ENCODE measurements at places on chromosomes 16 and 17.

DNA sequence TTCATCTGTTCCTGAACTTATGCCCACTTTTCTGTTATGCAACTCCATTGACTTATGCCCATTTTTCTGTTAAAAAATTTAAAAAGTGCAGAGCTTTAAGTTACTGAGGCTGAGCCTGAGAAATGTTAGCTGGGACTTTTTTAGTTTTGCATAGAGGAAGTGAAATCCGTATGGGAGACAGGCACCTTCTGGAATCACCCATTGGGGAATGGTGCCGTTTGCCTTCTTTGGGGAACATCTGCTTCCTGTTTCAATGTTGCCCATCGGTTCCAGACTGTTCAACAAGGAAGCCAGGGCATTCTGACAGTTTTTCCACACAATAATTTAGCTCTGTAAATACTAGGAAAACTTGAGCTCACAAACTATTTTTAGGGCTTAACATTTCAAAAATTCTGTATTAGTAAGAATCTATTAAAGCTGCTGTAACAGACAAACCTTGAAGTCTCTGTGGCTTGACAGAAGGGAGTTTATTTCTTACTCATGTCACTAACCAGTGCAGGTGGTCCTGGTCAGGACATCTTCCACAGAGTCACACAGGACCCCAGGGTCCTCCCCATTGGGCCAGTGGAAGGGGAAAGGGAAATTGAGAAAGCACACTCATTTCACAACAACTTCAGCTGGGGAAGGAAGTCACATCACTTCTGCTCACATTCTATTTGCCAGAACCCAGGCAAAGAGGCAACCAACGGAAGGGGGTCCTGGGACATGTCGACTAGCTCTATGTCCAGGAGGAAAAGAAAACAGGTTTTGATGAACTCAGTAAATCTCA is 17.2 kb downstream of the PRKCB start:
- no peaks in the 10 kb centered on the region for H3K36me3 ChIP-seq
- H3K27ac ChIP-seq: no peak overlapping the region
- peaks cover 78% of the 10 kb centered on the region for H3K27me3 ChIP-seq
- no peak overlapping the region for H3K4me3 ChIP-seq
- peaks cover 11% of the 10 kb centered on the region for H3K4me1 ChIP-seq

DNA sequence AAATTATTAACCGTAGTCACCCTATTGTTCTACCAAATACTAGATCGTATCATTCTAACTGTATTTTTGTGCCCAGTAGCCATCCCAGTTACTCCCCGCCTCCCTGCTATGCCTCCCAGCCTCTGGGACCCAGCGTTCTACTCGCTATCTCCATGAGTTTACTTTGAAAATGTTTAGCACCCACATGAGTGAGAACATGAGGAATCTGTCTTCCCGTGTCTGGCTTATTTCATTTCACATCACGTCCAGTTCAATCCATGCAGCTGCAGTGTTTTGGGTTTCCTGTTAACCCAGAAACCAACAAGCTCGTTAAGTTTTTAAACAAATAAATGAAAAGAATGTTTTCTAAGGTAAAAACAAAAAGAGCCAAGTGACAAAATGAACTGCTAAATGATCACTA is 82.1 kb downstream of the VPS53 start:
- no peak overlapping the region for H3K4me3 ChIP-seq
- H3K27ac ChIP-seq: no peak overlapping the region
- H3K27me3 ChIP-seq: no peaks in the 10 kb centered on the region

DNA sequence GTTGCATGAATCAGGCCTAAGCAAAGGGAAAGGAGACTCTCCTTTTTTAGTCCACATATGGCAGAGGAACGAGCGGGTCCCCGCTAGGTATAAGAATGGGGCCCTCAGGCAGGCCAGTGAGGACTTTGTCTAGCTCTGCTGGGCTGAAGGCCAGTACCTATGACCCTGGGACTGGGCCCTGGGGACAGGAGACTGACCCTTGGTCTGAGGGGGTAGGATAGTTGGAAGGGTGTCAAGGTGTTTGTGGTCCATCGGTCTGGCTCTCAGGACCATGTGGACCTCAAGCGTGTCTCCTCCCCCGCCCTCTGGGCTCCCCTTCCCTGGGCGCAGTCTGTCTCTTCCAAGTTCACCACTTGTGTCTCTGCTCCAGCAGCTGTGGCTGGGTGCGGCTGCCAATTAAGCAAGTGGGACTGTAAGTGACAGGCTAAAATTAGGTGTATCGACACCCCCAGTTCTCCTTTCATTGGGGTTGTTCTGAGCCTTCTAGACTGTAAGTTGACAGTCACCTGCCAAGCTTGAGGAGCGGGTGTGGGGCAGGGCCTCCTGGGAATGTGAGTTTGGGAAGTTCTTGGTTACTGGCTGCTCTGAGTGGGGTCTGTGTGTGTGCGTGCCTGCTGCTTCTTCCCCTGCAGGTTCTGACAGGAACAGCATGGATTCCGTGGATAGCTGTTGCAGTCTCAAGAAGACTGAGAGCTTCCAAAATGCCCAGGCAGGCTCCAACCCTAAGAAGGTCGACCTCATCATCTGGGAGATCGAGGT is 24.5 kb downstream of the AKAP1 start:
- H3K4me3 ChIP-seq: no peak overlapping the region
- peaks cover 39% of the 10 kb centered on the region for H3K36me3 ChIP-seq
- peak; percentile 38 for DNase-seq

- H3K4me3 ChIP-seq: peak overlapping the region; percentile 89
- peaks cover 25% of the 10 kb centered on the region for H3K27me3 ChIP-seq
- no peaks in the 10 kb centered on the region for H3K36me3 ChIP-seq
- peak; percentile 84 for DNase-seq
Measured at GRCh38 chr16:68642436-68643101, 2.5 kb upstream of the CDH3 start.

GRCh38 chr16:88477631-88478519 is 24.8 kb downstream of the ZFPM1 start:
- peak overlapping the region; percentile 80 for H3K27ac ChIP-seq
- H3K27me3 ChIP-seq: no peaks in the 10 kb centered on the region
- H3K36me3 ChIP-seq: no peaks in the 10 kb centered on the region
- H3K4me1 ChIP-seq: peaks cover 6% of the 10 kb centered on the region
- H3K4me3 ChIP-seq: no peak overlapping the region

Measured in WTC11 (cell line).